ENCODE measurements at places on chromosomes 5 and 9. TPM values are rescaled to one million over a fixed set of nuclear protein-coding genes. Genes with fewer than 3 reads are reported as not detected.

PCDHB2 gene
- not detected for total RNA-seq

SPARC gene
- total RNA-seq = not detected

GRIN1 gene
- not detected for total RNA-seq

DCTN4 gene
- total RNA-seq = 43.9 TPM

MRRF gene
- total RNA-seq = 68.8 TPM

SPATA31A7 gene
- not detected for total RNA-seq
